ENCODE measurements at places on chromosomes 6 and 20.

GRCh38 chr6:24565196-24565595 lies 70.4 kb downstream of the ALDH5A1 start:
- no peak for DNase-seq

DNA sequence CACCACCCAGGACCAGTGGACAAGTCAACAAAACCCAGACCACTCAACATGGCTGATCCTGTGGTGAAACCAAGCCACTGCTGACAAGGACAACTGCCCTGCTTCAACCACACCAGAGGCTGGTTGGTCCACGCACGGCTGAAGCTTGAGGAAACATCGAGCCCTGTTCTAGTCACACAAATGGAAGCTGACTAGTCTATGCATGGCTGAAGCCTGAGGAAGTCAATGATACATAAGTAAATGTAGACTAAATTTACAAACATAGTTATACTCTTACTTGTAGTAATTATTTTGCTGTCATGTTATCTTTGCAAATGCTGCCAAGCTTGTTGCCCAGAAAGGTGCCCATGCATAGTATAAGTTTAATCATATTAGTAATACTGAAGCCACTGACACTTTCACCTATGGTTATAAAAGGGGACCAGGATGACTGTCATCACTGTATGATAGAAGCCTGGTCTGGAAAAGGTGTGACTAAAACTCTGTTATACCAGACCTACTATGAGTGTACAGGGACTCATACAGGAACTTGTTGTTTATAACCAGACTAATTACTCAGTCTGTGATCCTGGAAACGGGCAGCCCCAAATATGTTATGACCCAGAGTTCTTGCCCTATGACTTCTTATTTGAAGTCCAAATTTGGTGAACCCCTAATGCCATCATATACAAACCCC lies 5.6 kb downstream of the IL22RA2 start:
- DNase-seq, result no peak

GRCh38 chr6:23957017-23957416 lies 169.0 kb upstream of the NRSN1 start:
- DNase-seq, result no peak

GRCh38 chr20:16061351-16061750 lies 511.9 kb downstream of the KIF16B start:
- DNase-seq, result no peak

DNA sequence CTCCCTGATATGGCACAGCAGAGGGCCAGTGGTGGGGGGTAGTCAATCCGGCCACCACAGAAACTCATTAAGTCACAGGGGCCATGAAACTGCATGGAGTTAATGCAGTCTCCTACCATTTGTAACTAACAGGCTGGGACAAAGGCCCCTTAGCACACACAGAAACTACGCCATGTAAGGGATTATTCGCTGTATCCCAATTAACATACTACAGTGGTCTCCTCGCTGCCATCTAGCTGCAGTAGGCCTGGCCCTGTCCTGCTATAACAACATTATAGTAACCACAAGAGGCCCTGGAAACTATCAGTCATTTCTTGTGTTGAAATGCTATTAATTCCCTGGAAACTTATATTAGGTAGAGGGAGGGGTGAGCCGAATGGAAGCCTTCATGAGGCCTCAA lies 72.3 kb upstream of the CCN2 start:
- DNase-seq, result no peak

DNA sequence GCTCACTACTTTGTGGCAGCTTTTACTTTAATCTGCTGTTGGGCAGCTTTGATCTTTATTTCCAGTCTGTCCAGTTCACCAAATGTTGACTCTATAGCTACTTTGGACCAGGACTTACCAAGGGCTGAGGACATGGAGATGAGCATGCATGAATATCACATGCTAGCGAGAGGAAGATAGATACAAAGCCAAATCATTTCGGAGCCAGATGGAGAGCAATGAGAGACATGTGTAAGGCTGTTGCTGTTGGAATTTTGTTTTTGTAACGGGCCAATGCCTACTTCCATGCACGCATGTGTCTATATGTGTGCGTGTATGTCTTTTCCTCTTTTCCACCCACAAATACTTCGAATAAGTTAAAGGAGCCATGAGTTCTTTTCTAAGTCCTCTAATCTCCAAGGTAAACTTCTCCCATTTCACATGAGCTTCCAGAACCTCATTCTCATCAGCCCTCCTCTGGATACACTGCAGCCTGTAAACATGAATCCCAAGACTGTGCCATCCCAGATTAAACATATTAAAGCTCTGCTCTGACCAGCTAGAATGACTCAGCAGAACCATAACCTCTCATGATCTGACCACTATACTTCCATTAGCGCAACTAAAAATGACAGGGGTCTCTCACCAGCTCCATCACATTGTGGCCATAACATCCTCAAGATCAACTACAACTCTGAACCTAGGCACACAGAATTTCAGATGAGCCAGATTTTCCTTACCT lies 160.7 kb downstream of the LRFN2 start:
- DNase-seq, result no peak

DNA sequence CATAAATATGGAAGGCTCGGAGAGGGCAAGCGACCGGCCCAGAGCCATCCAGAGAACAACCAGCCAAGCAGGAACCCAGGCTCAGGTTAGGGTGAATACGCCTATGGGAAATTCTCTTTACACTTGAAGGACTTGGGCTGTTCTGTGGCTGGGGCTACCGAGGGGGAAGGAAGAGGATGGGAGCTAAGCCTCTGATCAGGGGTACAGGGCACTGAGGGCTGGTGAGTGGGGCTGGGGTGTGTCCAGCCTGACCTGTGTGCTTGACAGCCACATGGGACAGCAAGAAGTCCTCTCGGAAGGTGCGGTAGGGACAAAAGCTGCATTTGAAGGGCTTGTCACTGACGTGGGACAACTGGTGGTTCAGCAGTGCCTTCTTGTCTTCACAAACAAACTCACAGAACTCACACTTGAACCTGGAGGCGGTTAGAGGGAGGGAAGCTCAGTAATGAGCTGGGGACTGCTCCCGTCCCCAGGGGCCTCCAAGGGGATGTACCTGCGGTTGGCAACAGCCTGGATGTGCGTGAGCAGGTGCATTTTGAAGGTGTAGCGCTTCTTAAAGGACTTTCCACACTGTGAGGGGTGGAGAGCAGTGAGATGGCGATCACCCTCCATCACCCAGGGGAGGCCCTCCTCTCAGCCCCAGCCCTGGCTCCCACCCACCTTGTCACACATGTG lies 11.9 kb downstream of the ZNF335 start:
- DNase-seq, result no peak

DNA sequence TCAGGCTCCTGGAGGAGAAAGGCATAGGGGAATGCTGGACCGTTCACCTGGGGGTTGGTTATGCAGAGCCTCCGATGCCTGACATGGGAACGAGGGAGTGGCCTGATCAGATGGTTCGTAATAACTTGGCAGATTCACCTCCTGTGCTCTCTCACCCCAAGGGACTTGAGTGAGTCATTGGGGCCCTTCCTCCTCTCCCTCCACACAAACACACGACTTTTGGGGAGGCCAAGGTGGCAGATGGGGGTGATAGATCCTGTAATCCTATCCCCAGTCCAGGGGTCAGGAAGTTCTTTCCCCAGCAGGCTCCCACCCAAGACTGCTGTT lies 45.6 kb upstream of the ARFGEF2 start:
- DNase-seq, result no peak

- DNase-seq, result no peak
Observed at GRCh38 chr20:21900431-21900830, 195.0 kb downstream of the PAX1 start.

- no peak for DNase-seq
Observed at GRCh38 chr20:56420940-56421688, 9.1 kb downstream of the CASS4 start.

- peak; percentile 59 for DNase-seq
Observed at GRCh38 chr6:147075381-147075780, 128.8 kb upstream of the STXBP5 start.

DNA sequence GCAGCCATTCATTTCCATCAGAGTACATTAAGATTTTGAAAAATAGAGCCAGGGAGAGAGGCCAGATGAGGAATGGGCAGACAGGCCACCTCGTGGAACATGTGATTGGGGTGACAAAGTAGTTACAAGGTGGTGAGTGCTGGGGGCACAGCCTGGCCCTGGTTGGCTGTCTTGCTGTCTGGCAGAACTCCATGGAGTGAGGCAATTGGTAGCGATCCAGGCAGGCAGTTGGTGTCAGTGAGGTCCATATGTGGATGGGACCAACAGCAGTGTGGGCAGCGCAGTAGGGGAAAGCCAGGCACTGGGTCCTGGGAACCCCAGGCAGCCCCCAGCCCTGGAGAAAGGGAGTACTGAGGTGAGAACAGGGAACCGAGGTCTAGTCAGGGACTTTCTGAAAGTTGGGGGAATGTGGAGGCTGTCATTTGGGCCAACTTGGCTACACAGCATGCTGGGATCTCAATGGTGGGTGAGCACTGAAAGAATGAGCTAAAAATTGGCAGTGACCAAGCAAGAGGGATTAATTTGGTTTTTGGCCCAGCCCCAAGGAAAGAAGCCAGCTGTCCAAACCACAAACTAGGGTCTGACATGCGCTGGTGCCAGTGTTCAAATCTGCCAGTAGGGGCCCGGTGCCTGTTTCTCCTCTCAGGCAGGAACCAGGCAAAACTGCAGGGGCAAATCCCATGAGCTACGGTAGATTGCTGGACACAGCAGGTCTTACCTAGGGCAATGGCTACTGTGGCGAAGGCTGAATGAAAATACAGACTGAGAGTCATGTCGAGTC lies 61.4 kb upstream of the E2F3 start:
- no peak for DNase-seq

- no peak for DNase-seq
Observed at GRCh38 chr6:154462425-154462824, 48.1 kb downstream of the CNKSR3 start.

Data from cerebellar nuclear complex (tissue), 1 donor.